ENCODE measurements at places on chromosomes 1 and 21. TPM values are rescaled to one million over a fixed set of nuclear protein-coding genes. Genes with fewer than 3 reads are reported as not detected.

The FMOD gene
- total RNA-seq = not detected

The RAB13 gene
- 126 TPM for total RNA-seq

The DIRAS3 gene
- total RNA-seq = 1.0 TPM

The TTC3 gene
- 38.8 TPM for total RNA-seq

The SELE gene
- not detected for total RNA-seq

The MYOM3 gene
- total RNA-seq = 5.8 TPM

The IL24 gene
- total RNA-seq = 0.31 TPM

The CRYAA gene
- total RNA-seq = not detected

The LMOD1 gene
- not detected for total RNA-seq

The TFF2 gene
- not detected for total RNA-seq

Data from A549 treated with GW870086 at 1 μM for 4 hours (cell line).